ENCODE measurements at places on chromosomes 5 and 9.

- DNase-seq = no peak
Observed at GRCh38 chr5:162593881-162594280, 526.3 kb downstream of the GABRG2 start.

DNA sequence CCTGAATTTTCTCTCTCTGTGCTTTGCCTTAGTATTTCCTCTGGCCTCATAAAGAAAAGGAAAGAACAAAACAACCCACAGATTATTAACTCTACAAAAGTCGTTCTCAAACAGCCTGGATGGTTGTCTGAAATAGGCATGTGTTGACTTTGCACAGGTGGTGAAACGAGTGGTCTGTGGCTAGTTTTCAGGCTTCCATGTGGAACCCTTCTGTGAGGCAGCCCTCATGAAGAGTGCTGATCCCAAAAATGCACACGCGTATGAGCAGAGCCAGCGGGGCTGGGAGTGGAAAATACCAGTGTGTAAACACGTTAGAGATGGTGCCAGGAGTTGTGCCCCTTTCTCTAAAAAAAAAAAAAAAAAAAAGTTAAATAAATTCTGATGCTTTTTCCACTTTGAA lies 4.9 kb upstream of the PSAT1 start:
- no peak for DNase-seq

DNA sequence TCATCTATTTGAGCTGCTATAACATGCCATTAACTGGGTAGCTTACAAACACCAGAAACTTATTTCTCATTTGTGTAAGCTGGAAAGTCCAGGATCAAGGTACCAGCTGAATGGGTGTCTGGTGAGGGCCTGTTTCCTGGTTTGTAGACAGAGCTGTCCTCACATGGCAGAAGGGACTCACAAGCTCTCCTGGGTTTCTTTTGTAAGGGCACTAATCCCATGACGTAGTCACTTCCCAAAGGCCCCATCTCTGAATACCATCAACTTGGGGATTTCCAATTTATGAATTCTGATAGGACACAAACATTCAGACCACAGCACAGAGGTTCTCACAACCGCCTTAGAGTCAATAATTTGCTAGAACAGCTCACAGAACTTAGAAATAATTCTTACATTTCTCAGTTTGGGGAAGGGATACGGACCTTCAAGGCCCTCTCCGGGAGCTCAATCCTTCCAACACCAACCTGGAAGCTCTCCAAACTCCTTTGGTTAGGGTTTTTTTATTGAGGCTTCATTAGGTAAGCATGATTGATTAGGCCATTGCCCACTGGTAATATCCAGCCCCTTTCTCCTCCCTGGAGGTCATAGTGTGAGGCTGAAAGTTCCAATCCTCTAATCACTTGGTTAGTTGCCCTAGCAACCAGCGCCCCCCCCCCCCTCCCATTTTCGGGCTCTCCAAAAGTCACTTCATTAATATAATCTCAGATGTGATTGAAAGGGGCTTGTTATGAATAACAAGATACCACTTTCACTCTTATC lies 7.6 kb upstream of the DNAJA1 start:
- DNase-seq = no peak

DNA sequence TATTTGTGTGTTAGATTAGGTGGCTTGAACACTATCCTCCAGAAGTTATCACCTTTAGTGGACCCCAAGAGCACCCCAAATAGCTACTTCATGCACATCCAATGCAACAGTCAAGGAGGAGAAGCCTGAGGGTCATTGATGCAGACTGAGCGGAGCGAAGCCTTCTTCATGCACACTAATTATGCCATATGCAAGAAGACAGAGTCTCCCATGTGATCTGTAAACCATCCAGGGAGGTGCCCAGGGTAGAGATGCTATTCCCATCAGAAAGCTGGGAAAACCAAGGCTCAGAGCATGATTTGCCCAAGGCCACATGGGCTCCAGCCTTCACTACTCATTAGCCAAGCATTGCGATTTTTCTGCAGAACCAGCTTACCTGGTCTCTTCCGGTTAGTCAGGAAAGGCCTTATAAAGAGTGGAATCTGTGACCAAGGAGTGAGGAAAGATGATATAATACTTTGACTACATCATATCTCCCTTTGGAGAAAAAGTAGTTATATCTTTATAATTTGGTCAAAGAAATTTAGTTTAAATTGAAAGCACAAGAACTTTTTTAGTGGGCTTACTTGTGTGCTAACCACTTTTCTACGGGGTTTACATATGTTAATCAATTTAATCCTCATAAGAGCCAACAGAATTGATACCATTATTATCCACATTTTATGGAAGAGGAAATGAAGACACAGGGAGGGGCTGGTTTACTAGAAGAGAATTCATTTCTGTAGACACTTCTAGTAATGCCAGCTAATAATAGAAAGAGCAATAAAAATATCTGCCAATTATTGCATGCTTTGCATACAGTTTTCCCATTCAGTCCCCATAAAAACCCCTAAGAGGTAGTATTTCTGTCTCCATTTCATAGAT lies 220.0 kb downstream of the ESM1 start:
- no peak for DNase-seq

GRCh38 chr5:59832577-59833301 lies 60.8 kb downstream of the PDE4D start:
- no peak for DNase-seq

DNA sequence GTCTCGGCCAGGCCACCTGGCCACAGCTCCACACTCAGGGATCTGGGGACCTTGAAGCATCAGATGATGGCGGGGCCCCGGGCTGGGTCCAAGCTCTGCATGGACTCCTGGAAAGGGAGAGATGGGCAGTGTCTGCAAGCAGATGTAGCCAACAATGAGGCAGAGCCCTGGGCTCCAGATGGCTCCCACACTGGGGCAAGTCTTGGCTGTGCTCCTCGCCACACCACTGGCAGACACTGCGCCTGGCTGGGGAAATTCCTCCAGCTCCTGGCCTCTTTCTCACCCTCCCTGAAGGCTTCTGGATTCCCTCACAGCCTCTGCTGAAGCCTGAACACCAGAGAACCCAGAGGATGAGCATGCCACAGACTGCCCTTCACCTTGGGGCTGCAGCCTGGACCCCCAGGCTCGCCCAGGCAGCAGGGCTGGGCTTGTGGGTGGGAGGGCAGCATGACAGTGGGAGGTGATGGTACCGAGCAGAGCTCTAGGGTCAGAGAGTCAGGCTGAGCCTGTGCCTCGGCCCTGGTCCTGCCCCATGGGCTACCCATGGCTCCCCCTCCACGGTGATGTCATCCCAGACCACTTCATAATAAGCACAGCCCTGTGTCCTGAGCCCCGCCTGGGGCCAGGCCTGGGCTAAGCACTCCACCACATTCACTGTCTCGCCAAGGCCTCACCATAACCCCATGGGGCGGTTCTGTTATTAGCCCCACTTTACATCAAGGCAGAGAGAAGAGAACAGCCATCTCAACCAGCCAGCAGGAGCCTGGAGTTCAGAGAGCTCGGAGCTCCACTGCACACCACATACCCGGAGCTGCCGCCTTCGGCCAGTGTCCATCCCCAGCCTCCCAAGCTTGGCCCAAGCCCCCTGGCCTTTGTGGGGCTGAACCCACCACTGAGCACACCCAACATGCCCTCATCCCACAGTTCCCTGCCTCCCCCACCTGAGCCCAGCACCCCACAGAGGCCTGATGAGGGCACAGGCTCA lies 62.2 kb upstream of the ADAMTS2 start:
- no peak for DNase-seq

DNA sequence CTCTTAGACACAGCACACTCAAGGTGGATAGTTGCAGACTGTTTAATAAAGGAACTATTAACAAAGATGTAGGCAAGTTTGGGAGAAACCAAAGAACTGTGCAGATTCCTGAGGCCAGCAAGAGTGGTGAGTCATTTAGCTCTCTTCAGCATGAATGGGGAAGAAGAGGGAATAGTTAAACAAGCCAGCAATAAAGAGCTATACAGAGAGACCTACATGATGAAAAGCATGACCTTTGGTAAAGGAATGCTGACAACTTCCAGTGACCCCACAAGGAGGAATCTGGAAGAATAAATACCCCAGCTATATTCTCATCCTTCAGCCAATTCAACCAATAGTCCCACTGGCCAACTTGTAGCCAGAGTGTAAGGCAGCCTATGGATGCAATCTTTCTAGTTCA lies 706.0 kb upstream of the GRAMD2B start:
- DNase-seq = no peak

DNA sequence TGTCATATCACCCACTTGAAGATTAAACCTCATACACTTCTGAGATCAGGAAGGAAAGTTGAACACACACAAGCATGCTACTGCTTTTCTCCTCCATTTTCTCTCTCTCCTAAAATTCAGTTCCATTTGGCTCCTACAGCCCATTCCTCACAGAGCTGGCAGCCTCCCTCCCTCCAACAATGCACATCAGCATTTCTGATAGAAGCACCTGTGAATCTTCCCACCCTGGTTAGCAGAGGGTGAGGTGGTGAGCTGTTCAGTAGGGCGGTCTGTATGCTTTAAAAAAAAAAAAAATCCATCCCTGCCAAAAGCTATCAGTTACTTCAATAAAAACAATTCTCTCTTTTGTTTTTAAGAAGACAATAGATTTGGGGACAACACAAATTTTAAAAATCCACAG lies 463.2 kb upstream of the KIF2A start:
- no peak for DNase-seq

DNA sequence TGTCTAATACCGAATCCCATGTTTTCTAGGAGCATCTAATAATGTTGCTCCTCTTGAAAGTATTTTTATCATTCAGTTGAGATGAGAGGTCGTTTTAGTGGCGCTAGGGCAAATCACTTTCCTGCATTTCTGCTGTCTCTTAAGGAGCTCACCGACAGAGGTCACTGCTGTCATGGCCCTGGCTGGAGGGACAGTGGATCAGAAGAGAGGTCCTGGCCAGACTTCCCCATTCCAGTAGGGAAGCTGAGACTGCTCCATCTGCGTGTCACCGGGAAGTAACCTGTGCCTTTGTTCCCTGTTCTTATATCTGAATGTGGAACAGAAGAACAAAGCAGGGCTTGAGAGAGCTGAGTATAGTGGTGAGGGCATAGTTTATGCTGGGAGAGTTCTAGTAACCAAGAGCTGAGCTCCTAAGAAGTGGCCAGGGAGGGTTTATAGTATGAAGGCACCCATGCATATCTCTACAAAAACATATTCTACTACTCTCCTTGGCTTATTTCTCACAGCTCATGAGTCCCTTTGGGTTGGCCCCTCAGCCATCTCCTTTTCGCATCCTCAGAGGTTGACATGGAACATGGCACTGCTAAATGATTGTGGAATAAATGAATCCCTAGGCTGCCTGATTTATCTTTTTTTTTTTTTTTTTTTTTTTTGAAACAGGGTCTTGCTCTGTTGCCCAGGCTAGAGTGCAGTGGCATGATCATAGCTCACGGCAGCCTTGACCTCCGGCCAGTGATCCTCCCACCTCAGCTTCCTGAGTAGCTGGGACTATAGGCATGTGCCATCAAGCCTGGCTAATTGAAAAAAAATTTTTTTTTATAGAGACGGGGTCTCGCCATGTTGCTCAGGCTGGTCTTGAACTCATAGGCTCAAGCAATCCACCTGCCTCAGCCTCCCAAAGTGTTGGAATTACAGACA lies 27.2 kb downstream of the ATP6V0E1 start:
- peak; percentile 14 for DNase-seq

DNA sequence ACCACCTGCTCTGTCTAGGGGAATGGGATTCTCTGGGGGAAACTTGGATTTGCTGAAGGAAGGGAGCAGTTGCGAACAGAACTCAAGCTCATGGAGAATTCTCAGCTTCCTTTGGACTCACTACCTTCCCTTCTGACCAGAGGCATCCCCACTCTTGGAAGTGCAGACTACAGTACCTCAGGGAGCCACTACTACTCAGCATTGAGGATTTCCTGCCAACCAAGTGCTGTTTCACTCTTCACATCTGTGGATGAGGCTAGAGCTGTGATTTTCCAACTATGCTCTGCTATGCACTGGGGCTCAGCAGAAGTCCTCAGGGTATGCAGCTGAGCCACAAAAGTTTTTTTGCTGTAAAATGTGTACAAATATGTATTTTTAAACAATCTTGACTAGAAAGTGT lies 43.9 kb downstream of the MACROH2A1 start:
- no peak for DNase-seq

DNA sequence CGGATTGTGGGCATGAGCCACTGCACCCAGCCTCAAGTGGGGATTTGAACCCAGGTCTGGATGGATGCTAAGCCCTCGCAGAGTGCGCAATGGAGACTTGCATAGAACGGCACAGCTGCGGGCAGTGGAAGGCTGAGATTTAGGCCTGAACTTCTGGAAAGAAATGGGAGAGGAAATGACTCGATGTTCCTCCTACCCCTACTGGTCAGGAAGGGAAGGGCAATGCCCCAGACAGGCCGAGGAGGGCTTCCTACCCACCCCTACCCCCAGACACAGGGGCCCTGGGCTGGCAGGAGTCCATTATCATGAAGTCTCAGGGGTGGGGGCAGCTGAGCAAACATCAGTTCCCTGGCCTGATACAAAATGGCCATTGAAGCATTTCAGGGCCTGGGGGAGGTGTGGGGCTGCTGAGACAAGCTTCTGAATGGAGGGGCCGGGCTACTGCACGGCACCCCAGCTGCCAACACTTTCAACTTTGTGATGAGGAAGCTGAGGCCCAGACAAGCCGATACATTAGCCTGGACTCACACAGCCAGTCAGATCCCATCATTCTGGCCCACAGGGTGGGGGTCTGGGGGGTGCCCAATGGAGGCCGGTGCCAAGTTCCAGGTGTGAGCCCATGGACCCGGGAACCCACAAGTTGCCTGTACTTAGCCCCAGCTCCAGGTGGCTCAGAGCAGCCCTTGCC lies 13.5 kb upstream of the WDR38 start:
- DNase-seq = no peak

Data from CD8-positive, alpha-beta T cell (primary cell).